ENCODE measurements at places on chromosomes 2 and 18. TPM values are rescaled to one million over a fixed set of nuclear protein-coding genes. Genes with fewer than 3 reads are reported as not detected.
A peak's percentile ranks its signal among the peaks of the same experiment; 100 is the strongest.

- no peaks in the 10 kb centered on the region for H3K27me3 ChIP-seq
- no peak overlapping the region for H3K27ac ChIP-seq
- no peak for DNase-seq
- H3K36me3 ChIP-seq, result no peaks in the 10 kb centered on the region
- H3K4me1 ChIP-seq, result no peaks in the 10 kb centered on the region
- no peak overlapping the region for H3K4me3 ChIP-seq
Measured at GRCh38 chr2:69260666-69261065, 126.4 kb downstream of the GFPT1 start.

DNA sequence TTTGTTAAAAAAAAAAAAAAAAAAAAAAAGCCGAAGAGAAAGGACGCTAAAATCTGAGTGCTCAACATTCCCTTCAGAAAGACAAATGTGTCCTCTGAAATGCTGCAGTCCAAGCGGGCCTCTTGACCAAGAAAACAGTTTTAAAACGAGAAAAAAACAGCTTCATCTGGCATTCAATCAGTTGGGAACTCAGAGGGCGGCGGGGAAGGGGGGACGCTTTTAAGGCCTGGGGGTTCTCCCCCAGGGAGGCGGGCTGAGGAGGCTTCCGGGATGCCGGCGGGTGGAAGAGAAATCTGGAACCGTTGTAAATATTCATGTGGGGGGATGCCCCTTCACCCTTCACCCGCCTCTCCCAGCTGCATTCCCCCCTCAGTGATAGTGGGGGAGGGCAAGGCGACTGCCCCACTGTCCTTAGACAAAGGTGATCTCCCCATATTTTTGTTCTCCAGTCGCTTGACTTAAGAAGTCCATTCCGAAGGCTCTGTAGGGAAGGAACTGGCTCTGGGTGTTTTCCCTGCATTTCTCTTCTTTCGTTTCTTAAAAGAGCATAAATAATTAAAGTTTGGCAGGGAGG, 3.3 kb upstream of the HOXD11 start:
- peaks cover 92% of the 10 kb centered on the region for H3K27me3 ChIP-seq
- H3K4me3 ChIP-seq, result no peak overlapping the region

GRCh38 chr2:50647381-50647780, 384.6 kb downstream of the NRXN1 start:
- H3K36me3 ChIP-seq, result no peaks in the 10 kb centered on the region
- H3K4me1 ChIP-seq, result no peaks in the 10 kb centered on the region
- DNase-seq, result no peak
- no peak overlapping the region for H3K27ac ChIP-seq
- no peaks in the 10 kb centered on the region for H3K27me3 ChIP-seq

DNA sequence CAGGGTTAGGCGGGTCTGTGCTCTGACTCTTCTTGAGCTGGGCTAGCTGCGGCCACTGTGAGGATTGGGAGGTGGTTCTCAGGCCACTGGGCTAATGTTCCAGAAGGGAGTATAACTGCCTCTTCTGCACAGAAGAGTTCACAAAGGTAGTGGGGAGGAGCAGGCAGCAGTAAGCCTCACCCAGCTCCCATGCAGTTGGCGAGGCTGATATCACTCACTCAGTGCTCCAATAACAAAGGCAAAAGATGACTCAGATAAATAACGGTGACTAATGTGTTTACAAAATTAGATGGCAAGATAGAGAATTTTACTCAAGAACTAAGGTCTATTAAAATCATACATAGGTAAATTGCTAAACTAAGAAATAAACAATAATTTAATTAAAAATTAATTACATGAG, 174.2 kb upstream of the TMEM200C start:
- no peaks in the 10 kb centered on the region for H3K36me3 ChIP-seq
- H3K4me3 ChIP-seq, result no peak overlapping the region
- no peaks in the 10 kb centered on the region for H3K27me3 ChIP-seq

GRCh38 chr2:123738643-123739042, 286.4 kb upstream of the CNTNAP5 start:
- no peaks in the 10 kb centered on the region for H3K27me3 ChIP-seq
- no peak overlapping the region for H3K27ac ChIP-seq
- no peaks in the 10 kb centered on the region for H3K36me3 ChIP-seq
- H3K4me1 ChIP-seq, result no peaks in the 10 kb centered on the region

DNA sequence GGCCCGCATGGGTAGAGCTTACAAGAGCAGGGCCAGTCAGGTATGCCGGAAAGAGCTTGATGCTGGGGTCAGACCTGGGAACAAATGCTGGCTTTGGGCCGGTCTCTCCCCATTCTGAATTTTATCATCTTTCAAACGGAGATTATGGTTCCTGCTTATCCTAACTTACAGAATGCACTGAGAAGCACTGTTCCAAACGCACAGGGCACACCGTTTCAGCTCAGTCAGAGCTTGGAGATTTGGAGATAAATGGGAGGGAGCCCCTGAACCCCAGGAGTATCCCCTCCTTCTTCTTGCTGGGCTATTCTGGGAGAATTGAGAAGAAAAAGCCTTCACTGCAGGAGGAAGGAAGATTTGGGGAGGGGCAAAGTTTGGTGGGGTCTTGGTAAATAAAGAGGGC, 169.4 kb downstream of the DDX1 start:
- no peak overlapping the region for H3K4me3 ChIP-seq
- peak; percentile 21 for DNase-seq
- H3K27me3 ChIP-seq, result no peaks in the 10 kb centered on the region
- no peaks in the 10 kb centered on the region for H3K36me3 ChIP-seq

- H3K36me3 ChIP-seq, result no peaks in the 10 kb centered on the region
- no peak overlapping the region for H3K4me3 ChIP-seq
- no peak for DNase-seq
- H3K4me1 ChIP-seq, result peaks cover 39% of the 10 kb centered on the region
- no peaks in the 10 kb centered on the region for H3K27me3 ChIP-seq
Measured at GRCh38 chr2:100905132-100905805, 85.3 kb downstream of the NPAS2 start.

DNA sequence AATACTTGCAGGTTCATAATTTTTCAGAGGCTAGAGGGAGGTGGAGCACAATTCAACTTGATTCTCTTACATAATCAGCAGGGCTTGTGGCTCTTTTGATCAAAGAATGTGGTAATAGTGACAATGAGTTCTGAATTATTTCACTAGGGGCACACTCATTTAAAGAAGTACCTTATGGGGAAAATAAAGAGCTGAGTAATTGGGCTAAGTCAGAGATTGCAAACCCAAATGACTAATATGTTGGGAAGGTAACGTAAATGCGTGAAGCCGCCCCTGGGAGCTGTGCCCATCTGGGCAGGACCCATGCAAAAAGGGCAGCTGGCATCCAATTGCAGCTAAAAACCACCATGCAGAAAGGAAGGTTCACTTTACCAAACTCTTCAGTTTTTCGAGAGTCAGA, 35.3 kb downstream of the NCKAP5 start:
- no peaks in the 10 kb centered on the region for H3K27me3 ChIP-seq
- H3K4me1 ChIP-seq, result no peaks in the 10 kb centered on the region
- H3K36me3 ChIP-seq, result no peaks in the 10 kb centered on the region
- H3K27ac ChIP-seq, result no peak overlapping the region

- no peaks in the 10 kb centered on the region for H3K27me3 ChIP-seq
- no peaks in the 10 kb centered on the region for H3K36me3 ChIP-seq
- no peak overlapping the region for H3K4me3 ChIP-seq
- H3K4me1 ChIP-seq, result no peaks in the 10 kb centered on the region
- no peak for DNase-seq
- H3K27ac ChIP-seq, result no peak overlapping the region
Measured at GRCh38 chr18:6837904-6838303, 108.4 kb downstream of the ARHGAP28 start.

Gene CYP20A1
- 13.3 TPM for total RNA-seq

Gene BOLL
- total RNA-seq, result not detected

Gene EPC2
- total RNA-seq, result 17.8 TPM

Gene REG3A
- not detected for total RNA-seq

Gene TUBB8B
- total RNA-seq, result not detected

Gene CDK15
- total RNA-seq, result not detected

Gene PECR
- 2.0 TPM for total RNA-seq

Data from right atrium auricular region (tissue), 2 donors.